ENCODE measurements at places on chromosomes 7 and 10. TPM values are rescaled to one million over a fixed set of nuclear protein-coding genes. Genes with fewer than 3 reads are reported as not detected.

RAMP3 gene
- total RNA-seq = not detected

OR6V1 gene
- total RNA-seq = not detected

GPR26 gene
- total RNA-seq = not detected

KNDC1 gene
- total RNA-seq = 0.40 TPM

OR2A5 gene
- not detected for total RNA-seq

MYH16 gene
- not detected for total RNA-seq

CABCOCO1 gene
- not detected for total RNA-seq

All from activated naive CD8-positive, alpha-beta T cell treated with anti-CD3 and anti-CD28 coated beads, Interleukin-2, amount 10 ng/mL, durations not matched to agents 7 days and 5 days (primary cell).